WERI-Rb-1 (cell line): ENCODE measurements at places on chromosomes 1 and 21.

DNA sequence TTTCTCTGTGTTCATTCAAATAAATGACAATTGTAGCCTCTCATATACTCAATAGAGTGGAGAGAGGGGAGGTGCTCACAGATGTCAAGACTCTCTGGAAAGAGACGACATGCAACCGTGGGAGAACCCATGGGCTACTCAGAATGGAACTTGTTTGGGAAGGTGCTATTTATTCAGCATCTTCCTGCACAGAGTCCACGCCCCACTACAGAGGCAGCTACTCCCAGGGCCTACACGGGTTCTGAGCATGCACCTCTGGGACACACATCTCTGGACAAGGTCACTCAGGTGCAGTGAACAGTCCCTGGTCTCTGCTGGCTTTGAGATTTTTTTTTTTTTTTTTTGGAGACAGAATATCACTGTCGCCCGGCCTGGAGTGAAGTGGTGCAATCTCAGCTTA is 64.1 kb downstream of the NID1 start:
- DNase-seq = no peak

- DNase-seq = no peak
These were observed 29.3 kb upstream of the TRIM33 start for GRCh38 chr1:114540272-114540671.

DNA sequence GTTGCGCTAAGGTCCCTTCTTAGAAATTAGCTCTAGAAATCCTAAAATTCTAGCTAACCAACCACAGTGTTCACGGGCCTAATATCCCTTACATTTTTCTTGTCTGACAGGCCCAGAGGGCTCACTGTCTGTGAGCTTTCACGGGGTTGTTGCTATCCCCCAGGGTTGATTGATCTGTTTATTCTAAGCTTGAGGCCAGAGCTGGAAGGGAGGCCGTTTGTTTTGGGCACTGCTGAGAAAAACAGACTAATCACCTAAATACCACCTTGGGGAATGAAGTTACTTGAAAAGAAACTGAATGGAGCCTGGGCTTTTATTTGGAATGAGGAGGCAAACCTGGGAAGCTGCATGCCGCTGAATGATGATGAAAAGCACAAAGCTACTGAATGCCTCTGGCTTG is 162.4 kb downstream of the KIF26B start:
- DNase-seq = no peak

DNA sequence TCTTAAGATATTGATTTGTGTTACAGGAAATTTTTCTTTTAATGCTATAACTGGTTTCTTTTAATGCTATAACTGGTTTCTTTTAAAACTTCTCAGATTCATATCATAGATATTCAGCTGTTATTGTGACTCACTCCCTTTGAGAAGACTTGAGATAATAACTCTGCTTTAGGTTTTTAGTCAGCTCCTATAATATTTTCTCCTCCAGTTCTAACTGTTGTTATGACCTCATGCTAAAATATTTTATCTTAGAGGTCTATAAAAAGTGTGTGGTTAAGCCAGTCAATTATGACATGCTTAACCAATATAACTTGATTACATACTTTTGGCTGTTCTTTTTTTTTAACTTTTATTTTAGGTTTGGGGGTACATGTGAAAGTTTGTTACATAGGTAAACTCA is 280.2 kb downstream of the PTGER3 start:
- no peak for DNase-seq

DNA sequence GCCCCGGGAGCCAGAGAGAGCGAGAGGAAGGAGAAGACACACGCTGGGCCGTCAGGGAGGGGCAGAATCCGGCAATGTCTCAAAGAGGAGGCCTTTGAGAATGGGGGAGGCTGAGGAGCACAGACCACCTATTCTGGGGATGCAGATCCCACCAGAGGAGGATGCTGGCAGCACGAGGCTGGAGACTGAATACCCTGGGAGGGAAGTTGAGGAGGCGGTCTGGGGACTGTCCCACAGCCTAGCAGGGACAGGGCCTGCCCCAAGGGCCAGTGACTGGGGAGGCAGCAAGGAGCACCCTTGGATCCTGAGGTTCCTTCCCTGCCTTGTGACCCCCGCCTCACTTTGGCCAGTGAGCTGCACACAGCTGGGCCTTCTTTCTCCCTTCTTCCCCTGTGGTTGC is 49.2 kb downstream of the SLC37A1 start:
- peak; percentile 4 for DNase-seq

DNA sequence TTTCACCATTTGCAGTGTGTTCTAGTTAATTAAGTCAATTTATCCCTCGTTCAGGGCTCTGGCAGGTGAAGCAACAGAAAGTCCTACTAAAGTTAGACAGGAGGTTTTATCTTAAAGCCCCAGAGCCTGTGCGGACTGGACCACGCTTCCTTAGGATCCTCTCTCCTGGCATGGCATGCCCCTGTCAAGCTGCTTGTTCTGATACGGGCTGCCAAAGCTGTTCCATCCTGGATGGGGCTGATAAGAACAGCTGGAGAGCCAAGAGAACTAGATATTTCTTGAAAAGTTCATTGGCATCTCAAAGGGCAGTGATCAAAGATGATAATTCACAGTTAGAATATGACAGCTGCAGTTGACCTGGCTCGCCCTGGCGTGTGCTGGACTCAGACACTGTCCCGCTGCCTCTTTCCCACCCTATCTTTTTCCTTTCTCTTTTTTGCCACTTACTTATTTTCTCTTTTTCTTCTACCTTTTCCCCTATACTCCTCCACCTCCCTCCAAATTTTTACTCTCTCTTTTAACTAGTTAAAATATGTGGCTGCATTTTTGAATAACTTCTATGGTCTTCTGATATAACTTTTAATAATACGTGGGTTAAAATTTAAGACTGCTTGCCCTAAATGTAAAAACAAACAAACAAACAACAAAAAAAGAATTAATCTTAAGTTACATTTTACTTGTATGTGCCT is 96.7 kb downstream of the ABCA4 start:
- no peak for DNase-seq

DNA sequence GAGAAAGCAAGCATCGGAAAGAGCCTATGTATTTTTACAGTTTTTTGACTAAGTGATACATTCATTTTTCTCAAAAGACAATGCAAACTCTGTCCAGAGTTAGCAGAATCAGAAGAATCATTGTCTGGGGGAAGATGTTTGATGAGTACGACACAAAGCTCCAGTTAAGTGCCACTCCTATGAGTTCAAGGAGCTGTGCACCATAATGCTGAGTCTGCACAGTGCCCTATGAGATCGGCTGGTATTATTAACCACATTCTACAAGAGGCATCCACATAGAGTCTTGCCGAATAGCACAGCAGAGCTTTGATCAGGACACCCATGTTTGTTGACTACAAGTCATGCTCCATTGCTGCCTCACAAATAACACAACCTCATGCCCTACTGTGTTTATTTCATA is 54.9 kb upstream of the RAP1GAP start:
- no peak for DNase-seq

GRCh38 chr1:27318136-27318535 is 3.8 kb upstream of the TMEM222 start:
- DNase-seq = no peak

GRCh38 chr1:112676543-112676942 is 2.1 kb downstream of the MOV10 start:
- no peak for DNase-seq

- DNase-seq = no peak
These were observed 108.1 kb downstream of the CAMTA1 start for GRCh38 chr1:6893388-6893787.

DNA sequence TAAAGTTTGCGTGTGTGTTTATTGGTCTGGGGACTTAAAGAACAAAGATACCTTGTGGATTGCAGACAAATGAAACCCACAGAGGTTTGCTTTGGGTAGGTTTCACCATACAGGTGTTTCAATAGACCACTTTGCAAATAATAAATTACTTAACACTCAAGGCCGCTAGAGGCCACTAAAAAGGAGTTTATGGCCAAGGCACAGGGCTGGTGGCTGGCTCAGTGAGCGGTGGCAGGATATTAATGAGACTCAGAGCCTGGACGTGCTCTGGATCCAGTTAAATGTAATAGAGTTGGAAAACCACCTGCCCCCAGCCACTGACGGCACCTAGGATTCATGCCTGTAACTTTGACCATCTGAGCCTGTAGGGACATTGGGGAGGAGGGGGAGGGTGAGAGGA is 44.5 kb downstream of the LRRC38 start:
- peak; percentile 66 for DNase-seq

GRCh38 chr1:29716306-29716705 is 480.0 kb downstream of the PTPRU start:
- no peak for DNase-seq

DNA sequence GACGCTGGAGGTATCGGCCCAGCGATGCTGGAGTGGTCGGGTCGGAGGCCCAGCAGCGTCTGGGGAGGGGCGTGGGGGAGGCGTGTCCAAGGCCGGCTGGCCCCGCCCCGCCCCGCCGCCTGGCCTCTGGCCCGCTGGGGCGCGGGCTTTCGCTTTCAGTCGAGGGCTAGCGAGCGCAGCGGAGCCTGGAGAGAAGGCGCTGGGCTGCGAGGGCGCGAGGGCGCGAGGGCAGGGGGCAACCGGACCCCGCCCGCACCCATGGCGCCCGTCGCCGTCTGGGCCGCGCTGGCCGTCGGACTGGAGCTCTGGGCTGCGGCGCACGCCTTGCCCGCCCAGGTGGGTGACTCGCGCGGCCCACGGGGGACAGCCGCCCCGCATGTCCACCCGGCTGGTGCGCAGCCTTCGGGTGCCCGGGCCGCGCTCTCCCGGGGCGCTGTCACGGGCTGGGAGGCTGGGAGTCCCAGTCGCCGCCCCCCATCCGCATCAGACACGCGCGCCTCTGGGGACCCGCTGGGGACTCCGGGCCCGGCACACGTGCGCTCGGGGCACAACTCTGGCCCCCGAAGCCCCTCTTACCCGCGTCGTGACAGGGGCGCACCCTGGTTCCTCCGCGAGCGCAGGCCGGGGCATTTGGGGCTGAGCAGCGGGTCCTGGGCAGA is at the start of gene TNFRSF1B:
Gene TNFRSF1B (plus strand): TSS at position 158 of the 659 bp plus-strand sequence. CDS start 101 bp downstream, at position 259.
- DNase-seq = peak; percentile 15

- DNase-seq = no peak
These were observed 17.4 kb downstream of the ACTRT2 start for GRCh38 chr1:3038571-3039181.

- DNase-seq = no peak
These were observed 1.8 kb upstream of the SLC50A1 start for GRCh38 chr1:155133799-155134281.

- DNase-seq = no peak
These were observed 2.2 kb downstream of the CACNA1E start for GRCh38 chr1:181485287-181486097.

DNA sequence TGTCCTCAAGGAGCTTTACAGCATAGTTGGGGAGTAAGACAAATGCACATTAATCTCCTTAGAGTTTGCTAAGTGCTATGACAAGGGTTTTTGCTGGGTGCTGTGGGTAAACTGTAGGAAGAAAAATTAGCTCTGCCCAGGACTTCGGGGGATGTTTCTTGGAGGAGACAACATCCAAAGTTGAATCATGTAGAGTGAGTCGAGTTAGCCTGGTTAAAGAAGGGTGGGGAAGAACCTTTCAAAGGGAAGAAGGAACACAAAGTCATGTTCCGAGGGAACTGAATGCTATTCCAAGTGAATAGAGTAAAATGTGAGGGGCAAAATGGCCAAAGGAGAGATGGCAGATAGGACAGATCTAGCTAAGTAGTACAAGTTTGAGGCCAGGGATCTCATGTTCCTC is 17.1 kb downstream of the SPRTN start:
- DNase-seq = no peak

GRCh38 chr1:32893198-32894018 is 7.1 kb downstream of the HPCA start:
- peak; percentile 94 for DNase-seq

DNA sequence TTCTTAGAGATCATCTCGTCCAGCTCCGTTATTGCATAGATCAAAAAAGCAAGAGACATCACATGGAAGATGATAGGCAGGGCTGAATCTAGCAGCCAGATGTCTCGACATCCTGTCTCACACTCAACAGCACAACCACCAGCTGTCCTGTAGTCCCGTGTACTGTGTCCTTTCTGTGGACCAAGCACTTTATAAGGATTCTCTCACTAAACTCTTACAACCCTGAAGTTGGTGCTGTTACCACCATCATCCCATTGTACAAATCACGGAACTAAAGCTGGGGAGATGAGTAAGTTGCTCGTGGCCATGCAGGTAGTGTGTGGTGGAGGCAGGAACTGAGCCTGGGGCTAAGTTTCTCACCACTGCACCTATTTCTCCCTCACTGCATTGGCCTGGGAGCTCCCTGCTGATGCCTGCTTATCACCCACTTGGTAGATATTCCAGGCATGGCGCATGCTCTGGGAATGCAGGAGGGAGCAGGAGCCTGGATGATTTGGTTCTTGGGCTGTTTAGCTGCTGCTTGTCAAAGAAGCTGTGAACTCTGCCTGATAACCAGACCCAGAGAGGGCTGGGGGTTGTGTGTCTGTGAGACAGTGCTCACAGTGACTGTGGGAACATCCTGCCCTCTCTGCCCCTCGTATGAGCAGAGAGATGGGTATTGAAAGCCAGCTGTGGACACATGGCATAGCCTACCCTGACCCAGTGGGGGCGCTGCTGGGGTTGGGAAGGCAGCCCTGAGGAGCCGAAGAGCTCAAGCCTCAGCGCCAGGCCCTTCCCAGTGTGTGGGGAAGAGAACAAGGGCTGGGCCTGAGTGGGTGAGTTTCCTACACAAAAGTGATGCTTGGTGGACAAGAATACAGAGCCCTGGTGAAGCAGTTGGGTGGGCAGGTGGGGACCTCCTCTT is 13.6 kb downstream of the PPFIA4 start:
- DNase-seq = peak; percentile 89

DNA sequence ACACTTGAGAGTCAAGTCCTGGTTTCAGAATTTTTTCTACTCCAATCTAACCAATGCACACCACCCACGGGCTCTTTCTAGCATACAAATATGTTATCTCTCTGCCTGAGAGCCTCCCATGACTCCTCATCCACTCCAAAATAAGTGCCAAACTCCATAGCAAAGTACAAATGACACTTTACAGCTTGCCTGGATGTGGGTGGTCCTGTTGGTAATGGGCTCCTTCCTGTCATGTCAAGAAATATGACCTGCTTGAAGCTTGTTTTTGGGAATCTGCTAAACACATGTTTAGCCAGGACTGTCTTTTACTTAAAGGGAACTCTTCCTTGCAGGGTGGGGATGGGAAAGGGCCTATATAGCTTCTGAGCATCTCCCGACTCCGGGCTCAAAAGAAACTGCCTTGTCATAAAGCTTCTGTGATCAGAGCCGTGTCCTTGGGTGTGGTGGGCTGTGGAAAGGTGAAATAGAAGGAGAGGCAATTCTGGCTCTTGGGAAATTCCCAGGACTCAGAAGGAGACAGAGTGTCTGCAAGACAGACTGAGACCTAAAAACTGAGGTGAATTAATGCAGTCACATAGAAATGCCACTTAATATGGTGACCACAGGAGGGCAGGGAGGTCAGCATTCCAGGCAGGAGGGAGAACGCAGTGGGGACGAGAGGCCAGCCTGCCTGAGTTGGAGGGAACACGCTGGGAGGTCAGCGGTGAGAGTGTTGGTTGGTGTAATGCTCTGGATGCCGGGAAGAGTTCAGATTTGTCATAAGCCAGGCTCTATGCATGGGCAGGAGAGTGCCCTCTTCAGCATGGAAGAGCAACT is 6.1 kb upstream of the IGFN1 start:
- DNase-seq = peak; percentile 90

DNA sequence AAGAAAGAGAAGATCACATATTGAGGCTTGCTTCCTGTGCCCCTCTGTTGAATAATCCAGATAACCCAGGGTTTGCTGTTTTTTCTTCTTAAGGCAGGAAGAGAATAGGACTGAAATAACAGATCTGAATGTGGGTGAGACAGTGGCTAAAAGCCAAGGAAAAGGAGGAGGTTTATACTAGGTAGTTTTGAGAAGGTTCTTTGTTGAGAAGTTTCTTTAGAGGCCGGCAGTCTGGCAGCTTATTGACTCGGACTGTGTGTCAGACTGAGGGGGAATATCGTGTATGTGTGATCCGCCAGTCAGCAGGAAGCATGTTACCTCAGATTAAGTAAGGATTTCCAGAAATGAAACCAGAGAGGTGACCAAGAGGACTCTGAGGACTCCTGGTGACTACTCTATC is 119.8 kb downstream of the PLA2G4A start:
- peak; percentile 14 for DNase-seq
